ENCODE measurements at places on chromosomes 6 and 20.

DNA sequence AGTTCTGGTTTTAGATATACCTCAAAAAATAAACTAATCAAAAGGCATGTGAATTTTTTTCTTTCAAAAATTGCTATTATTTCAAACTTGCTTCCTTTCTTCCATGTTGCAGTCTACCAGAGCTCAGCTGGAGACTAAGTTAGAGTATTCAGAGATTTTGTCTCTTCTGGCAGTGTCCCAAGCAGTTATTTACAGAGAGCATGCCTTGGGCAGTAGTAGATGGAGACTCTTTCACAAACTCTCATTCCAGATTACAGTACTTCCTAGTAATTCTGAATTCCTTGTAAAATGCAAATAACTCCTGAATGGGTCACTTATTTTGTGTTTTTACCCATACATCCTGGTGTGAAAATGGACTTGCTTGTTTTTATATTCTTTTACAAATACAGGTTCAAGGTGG lies 703.4 kb downstream of the EPHA7 start:
- DNase-seq = peak; percentile 12
- H3K36me3 ChIP-seq = no peaks in the 10 kb centered on the region
- H3K4me1 ChIP-seq = no peaks in the 10 kb centered on the region
- H3K27me3 ChIP-seq = no peaks in the 10 kb centered on the region
- H3K4me3 ChIP-seq = no peak overlapping the region

DNA sequence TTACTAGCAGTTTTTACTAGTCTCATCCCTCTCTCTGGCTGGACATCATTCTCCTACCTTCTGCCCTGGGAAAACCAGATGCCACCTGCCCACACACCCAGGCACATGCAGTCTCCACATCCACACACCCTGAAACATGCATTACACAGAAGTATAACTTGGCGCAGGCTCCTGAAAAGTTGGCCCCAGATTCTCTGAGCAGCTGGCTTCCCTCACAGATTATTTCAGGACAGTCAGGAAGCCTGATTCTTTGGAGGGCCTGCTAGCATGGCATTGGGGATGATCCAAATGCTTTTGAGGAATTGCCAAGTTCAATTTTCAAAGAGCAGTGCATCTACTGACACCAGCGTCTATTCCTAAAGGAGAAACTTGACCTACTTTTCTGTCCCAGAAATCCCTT lies 27.8 kb upstream of the KIF16B start:
- H3K36me3 ChIP-seq = no peaks in the 10 kb centered on the region
- no peak overlapping the region for H3K27ac ChIP-seq
- no peak for DNase-seq
- no peak overlapping the region for H3K4me3 ChIP-seq
- no peaks in the 10 kb centered on the region for H3K27me3 ChIP-seq
- no peaks in the 10 kb centered on the region for H3K4me1 ChIP-seq

DNA sequence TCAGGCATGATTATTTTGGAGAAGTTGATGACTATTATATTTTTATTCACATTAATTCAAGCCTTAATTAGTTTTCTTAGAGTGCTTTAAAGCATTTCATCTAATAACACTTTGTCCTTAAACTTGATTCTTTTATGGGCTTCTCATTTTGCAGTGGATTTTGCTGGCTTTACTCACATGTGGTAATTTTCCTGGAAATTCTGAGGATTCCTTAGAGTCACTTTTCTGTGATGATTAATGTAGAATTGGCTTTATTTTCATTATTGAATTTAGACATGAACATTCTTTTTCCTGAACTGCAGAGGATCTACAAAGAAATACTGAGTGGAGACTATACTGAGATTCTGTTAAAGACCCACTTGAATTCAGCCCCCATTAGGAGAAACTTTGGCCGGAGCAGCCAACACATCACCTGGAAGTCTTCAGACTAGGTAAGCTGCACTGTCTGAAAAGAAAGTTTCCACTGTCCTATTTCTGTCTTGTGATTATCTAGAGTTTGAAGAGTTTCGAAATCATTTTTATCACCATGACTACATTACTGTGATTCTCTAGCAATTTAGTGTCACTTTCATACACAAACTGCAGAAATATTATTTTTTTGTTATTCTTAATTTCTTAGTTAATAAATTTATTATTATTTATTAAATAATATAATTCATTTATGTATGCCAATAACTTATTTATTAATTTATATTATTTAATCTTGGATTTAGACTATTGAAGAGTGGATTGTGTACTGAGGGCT lies 1.9 kb downstream of the RFPL4B start:
- H3K4me3 ChIP-seq = no peak overlapping the region
- H3K36me3 ChIP-seq = no peaks in the 10 kb centered on the region
- DNase-seq = no peak

DNA sequence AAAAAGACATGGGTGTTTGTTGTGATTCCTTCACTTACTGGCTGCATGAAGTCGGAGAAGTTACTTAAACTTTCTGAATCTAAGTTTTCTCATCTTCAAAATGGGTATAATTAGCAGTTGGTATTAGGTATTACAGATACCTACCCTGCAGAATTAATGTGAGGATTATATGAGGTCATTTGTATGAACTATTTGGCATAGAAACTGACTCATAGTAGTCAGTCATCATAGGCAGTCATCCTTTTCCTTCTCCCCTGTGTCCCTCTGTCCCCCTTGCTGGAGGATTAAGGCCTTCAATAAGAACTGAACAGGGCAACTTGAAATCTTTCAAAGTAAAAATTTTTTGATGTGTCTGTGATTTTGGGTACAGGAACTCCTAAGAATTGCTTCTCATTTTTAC lies 26.3 kb downstream of the RALGAPB start:
- no peak for DNase-seq
- H3K27ac ChIP-seq = no peak overlapping the region
- no peaks in the 10 kb centered on the region for H3K27me3 ChIP-seq
- no peaks in the 10 kb centered on the region for H3K4me1 ChIP-seq
- no peak overlapping the region for H3K4me3 ChIP-seq

DNA sequence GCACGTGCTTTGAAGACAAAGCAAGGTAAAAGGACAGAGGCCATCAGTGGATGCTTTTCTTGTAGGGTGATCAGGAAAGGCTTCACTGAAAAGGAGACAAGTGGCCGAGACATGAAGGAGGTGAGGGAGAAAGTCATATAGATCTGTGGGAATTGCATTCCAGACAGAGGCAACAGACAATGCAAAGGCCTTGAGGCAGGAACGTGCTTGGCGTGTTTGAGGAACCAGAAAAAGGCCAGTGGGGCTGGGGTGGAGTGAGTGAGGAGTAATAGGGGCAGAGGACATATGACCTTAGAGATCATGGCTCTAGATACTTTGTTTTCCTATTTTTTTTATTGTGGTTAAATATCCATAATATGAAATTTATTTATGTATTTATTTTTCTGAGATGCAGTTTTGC lies 10.5 kb upstream of the SALL4 start:
- H3K4me3 ChIP-seq = no peak overlapping the region
- H3K27me3 ChIP-seq = no peaks in the 10 kb centered on the region
- H3K27ac ChIP-seq = no peak overlapping the region
- H3K4me1 ChIP-seq = peaks cover 16% of the 10 kb centered on the region
- DNase-seq = no peak

- H3K36me3 ChIP-seq = no peaks in the 10 kb centered on the region
- H3K27ac ChIP-seq = peak overlapping the region; percentile 24
- DNase-seq = peak; percentile 16
- H3K4me3 ChIP-seq = no peak overlapping the region
- H3K4me1 ChIP-seq = no peaks in the 10 kb centered on the region
- no peaks in the 10 kb centered on the region for H3K27me3 ChIP-seq
Measured at GRCh38 chr20:4470375-4470774, 251.3 kb upstream of the PRND start.

DNA sequence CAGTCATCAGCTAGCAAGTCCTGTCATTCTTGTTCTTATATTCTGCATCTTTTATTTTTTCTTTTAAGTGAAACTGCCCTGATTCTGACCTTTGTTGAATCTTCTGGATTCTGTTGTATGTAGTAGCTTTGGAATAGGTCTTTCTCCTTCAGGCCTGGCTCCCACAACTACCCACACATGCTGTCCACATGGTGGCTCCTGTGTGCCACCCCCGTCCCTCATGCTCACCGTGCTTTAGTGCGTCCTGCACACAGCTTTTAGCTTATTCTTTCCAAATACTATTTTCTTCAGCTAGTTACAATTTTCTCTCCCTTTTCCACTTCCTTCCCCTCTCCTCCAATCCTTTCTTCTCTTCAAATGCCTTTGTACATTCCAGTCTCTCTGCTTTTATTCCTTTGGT lies 61.8 kb downstream of the CTNNBL1 start:
- no peak overlapping the region for H3K27ac ChIP-seq
- no peaks in the 10 kb centered on the region for H3K27me3 ChIP-seq
- H3K36me3 ChIP-seq = no peaks in the 10 kb centered on the region
- H3K4me1 ChIP-seq = no peaks in the 10 kb centered on the region
- peak; percentile 29 for DNase-seq

DNA sequence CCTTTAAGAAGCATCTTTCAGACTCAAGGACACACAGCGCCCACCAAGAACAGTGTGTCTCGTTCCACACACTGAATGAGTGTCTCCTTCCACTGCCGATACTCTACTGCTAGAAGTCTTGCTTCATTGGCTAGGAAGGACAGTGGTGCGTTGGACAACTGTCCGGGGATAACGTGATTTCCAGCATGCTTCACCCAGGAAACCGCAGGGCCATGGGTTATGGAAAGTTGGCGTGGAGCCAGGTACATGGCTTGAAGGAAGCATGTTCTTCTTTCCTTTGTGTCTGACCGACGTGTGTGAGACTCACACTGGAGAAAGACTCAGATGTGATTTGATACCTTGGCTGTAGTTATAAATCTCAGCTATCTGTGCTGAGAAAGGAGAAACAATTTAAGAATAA lies 73.2 kb downstream of the SMOC2 start:
- no peak overlapping the region for H3K27ac ChIP-seq
- DNase-seq = peak; percentile 56
- H3K27me3 ChIP-seq = peaks cover 5% of the 10 kb centered on the region
- no peaks in the 10 kb centered on the region for H3K4me1 ChIP-seq
- H3K36me3 ChIP-seq = no peaks in the 10 kb centered on the region

- H3K4me1 ChIP-seq = peaks cover 10% of the 10 kb centered on the region
- DNase-seq = no peak
- no peaks in the 10 kb centered on the region for H3K27me3 ChIP-seq
Measured at GRCh38 chr6:36957773-36958271, 3.3 kb downstream of the PI16 start.

GRCh38 chr20:63072231-63072791 lies 65.5 kb upstream of the BHLHE23 start:
- H3K27me3 ChIP-seq = peaks cover 37% of the 10 kb centered on the region
- no peak for DNase-seq
- no peak overlapping the region for H3K27ac ChIP-seq
- no peaks in the 10 kb centered on the region for H3K36me3 ChIP-seq
- H3K4me3 ChIP-seq = no peak overlapping the region

- H3K27me3 ChIP-seq = no peaks in the 10 kb centered on the region
- H3K27ac ChIP-seq = peak overlapping the region; percentile 70
- peak overlapping the region; percentile 74 for H3K4me3 ChIP-seq
- no peaks in the 10 kb centered on the region for H3K4me1 ChIP-seq
- DNase-seq = peak; percentile 67
Measured at GRCh38 chr6:52284131-52284459, 447 bp downstream of the MCM3 start.

DNA sequence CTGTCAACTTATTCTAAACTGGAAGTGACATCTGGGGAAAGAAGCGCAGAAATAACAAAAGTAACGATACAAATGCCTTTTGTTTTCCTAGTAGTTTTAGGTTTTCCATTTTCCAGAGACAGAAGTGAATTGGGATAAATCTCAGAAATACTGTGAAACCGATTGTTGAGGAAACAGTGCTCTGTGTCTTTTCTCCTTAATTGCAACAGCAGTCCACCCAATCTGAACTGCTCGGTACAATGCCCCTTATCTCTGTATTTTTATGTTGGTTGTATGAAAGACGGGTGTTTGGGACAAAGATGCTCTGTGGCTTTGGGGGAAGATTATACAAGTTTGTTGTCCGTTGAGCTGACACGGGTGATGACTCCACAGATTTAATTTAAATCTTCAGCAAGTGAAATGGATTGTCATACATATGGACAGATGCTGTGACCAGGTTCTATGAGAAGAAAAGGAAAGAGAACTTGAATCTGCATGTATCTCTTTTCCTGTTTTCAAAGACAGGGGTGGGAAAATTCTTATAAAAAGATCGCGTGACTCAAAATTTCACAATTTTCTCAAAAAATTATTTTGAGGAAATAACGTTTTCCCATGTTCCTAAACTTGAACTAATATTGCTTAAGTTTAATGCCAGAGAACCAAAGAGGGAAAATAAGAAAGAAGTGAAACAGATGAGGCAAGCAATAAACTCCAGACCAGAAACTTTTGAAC lies 41.2 kb downstream of the SASH1 start:
- H3K36me3 ChIP-seq = no peaks in the 10 kb centered on the region
- H3K4me1 ChIP-seq = no peaks in the 10 kb centered on the region
- no peaks in the 10 kb centered on the region for H3K27me3 ChIP-seq
- H3K27ac ChIP-seq = no peak overlapping the region

GRCh38 chr6:69232911-69233448 lies 563.8 kb downstream of the LMBRD1 start:
- no peaks in the 10 kb centered on the region for H3K36me3 ChIP-seq
- H3K27ac ChIP-seq = no peak overlapping the region
- H3K4me1 ChIP-seq = no peaks in the 10 kb centered on the region
- peak; percentile 90 for DNase-seq

GRCh38 chr6:168159506-168159905 lies 80.5 kb upstream of the FRMD1 start:
- H3K27ac ChIP-seq = no peak overlapping the region
- no peak for DNase-seq
- H3K4me1 ChIP-seq = peaks cover 53% of the 10 kb centered on the region
- H3K36me3 ChIP-seq = no peaks in the 10 kb centered on the region

- H3K4me1 ChIP-seq = peaks cover 34% of the 10 kb centered on the region
- no peak overlapping the region for H3K27ac ChIP-seq
- no peaks in the 10 kb centered on the region for H3K36me3 ChIP-seq
Measured at GRCh38 chr6:35219683-35220326, 6.0 kb downstream of the SCUBE3 start.

DNA sequence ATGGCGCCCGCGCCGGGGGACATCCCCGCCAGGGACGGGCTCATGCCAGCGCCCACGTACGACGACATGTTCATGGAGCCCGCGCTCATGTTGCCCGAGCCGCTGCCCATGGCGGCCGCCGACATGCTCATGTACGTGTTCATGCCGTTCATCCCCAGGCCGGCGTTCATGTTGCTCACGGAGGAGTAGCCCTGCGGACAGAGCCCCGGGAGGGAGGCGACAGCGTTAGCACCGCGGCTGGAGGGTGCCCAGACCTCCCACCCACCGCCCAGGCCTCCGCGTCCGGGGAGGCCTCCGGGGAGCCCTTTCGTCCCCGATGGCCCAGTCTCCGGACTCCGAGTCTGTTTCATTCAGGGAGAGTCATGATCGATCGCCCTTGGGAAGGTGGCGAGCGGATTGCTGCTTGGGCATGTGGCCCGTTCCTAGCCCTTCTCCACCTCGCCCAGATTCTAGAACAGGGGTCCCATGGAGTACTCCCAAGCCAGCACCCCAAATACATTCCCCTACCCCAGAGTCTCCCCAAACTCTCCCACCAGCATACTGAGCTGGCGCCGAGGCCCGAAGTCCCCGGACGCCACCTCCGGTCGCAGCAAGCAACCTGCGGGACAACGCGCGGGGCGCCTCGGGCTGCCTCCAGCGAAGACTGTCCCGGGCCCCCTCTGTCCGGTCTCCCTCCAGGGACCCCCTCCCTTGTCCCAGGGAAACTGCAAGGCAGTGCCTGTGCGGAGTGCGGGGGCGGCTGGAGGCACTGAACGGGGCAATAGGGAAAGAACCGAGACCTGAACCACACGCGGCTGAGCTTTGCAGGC lies 1.2 kb downstream of the FOXA2 start:
- H3K4me3 ChIP-seq = peak overlapping the region; percentile 54
- H3K4me1 ChIP-seq = peaks cover 30% of the 10 kb centered on the region
- H3K27ac ChIP-seq = peak overlapping the region; percentile 91
- peak; percentile 62 for DNase-seq
- no peaks in the 10 kb centered on the region for H3K36me3 ChIP-seq
- H3K27me3 ChIP-seq = peaks cover 95% of the 10 kb centered on the region

GRCh38 chr6:167700199-167700598 lies 126.5 kb upstream of the AFDN start:
- H3K4me1 ChIP-seq = peaks cover 15% of the 10 kb centered on the region
- no peaks in the 10 kb centered on the region for H3K27me3 ChIP-seq
- no peak overlapping the region for H3K4me3 ChIP-seq
- DNase-seq = no peak

All from hepatocyte (in vitro differentiated cells).